ENCODE measurements at places on chromosomes 11 and 22.

GRCh38 chr22:38069372-38070249 lies 12.4 kb downstream of the PICK1 start:
- no peak for DNase-seq

DNA sequence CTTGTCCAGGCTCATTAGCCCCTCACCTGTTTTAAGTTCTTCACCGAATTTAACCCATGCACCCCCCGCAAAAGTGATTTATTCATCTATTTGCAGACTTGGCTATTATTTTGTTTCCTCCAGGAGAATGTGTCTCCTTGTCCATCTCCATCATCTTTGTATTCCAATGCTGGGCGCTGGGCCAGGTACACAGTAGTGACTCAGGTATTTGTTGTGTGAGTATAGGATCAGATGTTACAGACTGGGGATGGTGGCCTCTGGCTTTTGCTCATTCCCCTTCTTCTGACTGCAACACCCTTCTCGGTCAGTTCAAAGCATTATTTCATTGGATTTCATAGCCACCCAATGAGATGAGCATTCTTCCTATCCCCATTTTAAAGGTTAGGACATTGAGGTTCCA lies 408.2 kb downstream of the MN1 start:
- no peak for DNase-seq

- no peak for DNase-seq
These were observed 16.4 kb upstream of the MMP7 start for GRCh38 chr11:102546923-102547471.

DNA sequence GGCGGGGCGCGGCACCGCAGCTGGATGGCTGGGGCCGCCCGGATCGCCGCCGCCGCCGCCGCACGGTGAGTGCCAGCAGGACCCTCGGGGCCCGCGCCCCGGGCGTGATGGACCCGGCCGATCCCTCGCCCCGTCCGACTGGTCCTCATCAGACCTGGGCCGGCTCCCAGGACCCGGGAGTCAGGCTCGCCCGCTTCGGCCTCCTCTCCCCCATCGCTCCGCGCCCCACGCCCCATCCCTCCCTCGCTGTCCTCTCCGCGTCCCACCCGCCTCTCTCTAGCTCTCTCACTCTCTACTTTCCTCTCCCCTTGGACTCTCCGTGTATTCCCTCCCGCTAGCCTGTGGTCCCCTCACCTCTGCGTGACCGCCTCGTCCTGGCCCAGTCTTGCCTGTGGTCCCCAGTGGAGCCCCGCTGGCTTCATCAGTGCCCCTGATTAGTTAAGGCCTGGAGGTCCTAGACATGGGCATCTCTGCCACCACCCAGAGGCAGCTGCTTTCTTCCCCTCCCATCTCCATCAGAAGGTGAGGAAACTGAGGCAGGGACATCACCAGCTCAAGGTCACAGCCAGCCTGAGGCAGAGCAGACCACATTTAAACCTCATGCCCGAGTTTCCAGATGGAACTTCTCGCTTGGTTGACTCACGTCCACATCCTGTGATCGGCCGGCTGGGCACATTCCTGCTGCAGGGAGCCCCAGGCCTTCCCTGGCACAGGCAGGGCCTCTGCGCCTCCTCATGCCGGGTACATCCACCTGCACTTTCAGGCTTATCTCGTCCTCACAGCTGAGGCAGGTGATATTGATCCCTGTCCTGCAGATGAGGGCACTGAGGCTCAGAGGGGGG lies 429 bp downstream of the SLC39A13 start:
- DNase-seq: no peak

DNA sequence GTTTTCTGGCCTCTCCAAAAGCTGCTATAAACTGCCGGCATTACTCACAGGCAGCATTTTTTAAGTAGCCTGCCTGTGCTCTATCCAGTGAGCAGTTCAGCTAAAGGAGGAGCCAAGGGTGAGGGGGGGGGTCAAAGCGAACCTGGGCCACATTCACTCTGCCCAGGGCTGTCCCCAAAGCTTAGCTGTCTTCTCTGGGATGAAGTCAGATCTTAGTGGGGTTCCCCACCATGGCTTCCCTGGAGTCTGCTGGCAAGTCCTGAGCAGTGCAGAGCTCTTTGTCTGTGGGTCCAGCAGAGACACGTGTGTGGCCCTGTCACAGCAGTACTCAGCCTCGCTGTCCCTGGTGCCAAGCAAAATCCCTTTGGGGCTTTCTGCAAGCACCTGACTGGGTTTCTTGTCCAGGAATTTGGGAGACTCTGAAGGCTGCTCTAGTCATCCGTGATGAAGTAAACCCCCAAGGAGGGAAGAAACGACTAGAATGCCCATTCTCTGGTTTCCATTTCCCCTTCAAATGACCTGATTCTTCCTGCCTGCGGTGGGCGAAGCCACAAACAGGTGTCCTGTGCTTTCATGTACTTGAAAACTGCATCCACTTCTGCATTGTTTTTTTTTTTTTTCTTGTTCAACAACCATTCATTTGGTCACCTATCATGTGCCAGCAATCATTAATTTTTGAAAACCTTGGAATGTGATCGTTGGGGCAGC lies 2.6 kb downstream of the KCNJ5 start:
- no peak for DNase-seq

- DNase-seq: no peak
These were observed 74.8 kb downstream of the KIAA1671 start for GRCh38 chr22:25027043-25027906.

DNA sequence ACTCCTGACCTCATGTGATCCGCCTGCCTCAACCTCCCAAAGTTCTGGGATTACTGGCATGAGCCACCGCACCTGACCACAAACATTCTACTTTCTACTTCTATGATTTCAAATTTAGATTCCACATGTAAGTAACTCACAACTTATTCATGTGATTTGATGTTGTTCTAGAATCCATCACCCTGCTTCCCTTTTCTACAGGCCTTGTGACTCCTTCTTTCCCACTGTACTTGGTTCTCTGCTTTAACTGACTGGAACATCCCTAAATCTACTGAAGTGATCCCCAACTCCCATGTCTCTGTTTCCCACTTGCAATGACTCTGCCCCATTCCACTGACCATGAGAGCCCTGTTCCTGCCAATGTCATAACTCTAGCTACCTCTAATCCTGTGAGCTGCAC lies 25.7 kb upstream of the MRPL17 start:
- DNase-seq: no peak

GRCh38 chr11:65625628-65626342 lies 10.2 kb downstream of the PCNX3 start:
- DNase-seq: no peak

All from GOT3 (cell line).